HCEC 1CT (cell line): ENCODE measurements at places on chromosomes 16 and 17.

- peak; percentile 85 for DNase-seq
Measured at GRCh38 chr16:77833921-77834634, 45.7 kb downstream of the VAT1L start.

DNA sequence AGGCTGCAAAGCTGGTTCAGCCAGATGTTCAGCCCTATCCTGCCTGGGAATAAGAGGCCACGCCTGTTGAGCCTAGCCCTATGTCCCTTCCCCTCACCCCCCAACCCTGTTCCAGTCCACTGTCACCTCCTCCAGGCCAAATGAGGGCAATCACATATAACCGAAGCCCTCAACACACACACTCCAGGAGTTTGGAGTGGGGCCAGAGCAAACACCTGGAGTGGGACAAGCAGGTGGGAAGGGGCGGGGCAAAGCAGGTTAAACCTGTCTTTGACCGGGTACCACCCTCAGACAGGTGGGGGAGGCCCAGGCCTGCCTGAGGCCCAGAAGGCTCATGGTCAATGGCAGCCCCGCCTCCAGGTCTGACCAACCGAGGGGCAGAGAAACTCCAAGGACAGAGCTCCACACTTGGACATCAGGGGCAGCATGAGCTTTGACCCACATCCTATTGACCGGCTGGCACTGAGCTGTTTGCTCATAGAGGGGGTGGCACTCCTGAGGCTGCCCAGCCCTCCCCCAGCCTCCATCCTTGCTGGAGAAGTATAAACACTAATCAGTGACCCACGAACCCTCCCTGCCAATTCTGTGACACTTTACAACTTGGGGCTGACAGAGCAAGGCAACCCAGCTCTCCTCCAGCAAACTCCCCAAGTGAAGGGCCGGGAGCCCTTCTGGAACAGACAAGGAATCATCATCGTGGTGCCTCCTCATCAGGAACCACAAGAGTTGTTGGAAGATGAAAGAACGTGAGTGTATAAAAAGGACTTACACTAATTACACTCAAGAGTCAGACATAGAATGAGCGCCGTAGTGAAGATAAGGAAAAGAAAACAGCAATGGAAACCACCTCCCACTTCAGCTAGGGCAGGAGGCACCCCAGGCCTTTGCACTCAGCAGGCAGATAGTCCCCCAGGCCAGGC, 1.5 kb downstream of the ESRP2 start:
- DNase-seq: peak; percentile 31

GRCh38 chr16:90010676-90011507, 8.4 kb downstream of the DBNDD1 start:
- no peak for DNase-seq

DNA sequence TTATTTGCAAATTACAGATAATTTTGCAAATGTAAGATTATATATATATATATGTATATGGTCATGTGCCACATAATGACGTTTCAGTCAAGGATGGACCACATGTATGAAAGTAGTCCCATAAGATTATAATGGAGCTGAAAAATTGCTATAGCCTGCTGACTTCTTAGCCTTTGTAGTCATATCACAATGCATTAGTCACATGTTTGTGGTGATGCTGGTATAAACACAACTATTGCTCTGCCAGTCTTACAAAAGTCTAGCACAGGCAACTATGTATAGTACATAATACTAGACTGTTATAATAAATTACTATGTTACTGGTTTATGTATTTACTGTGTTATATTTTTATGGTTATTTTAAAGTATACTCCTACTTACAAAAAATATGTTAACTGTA, 444.3 kb downstream of the KCNJ2 start:
- DNase-seq: peak; percentile 6

GRCh38 chr17:13437966-13438779, 163.6 kb downstream of the HS3ST3A1 start:
- DNase-seq: no peak

GRCh38 chr17:81390873-81391255, 4.4 kb upstream of the BAHCC1 start:
- no peak for DNase-seq

GRCh38 chr16:53761962-53762703, 58.2 kb downstream of the FTO start:
- no peak for DNase-seq

DNA sequence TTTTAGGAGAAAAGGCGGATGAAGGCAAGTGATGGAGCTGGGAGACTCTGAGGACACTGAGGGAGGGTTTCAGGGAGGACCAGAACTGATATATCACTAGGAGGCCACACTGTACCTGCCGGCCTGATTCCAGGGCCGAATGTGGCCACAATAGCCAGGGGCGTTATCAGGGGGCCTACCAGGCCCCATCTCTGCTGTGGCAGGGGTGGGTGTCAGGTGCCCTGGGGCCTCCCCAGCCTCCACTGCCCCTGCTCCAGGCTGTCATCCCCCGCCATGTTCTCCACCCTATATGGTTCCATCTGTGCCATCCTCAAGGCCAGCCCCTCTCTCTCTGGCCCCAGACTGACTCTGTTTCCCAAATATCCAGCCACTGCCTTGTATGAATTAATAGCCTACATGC, 246.5 kb downstream of the GSG1L start:
- DNase-seq: no peak

- peak; percentile 58 for DNase-seq
Measured at GRCh38 chr16:69199382-69199781, 12.4 kb downstream of the SNTB2 start.

DNA sequence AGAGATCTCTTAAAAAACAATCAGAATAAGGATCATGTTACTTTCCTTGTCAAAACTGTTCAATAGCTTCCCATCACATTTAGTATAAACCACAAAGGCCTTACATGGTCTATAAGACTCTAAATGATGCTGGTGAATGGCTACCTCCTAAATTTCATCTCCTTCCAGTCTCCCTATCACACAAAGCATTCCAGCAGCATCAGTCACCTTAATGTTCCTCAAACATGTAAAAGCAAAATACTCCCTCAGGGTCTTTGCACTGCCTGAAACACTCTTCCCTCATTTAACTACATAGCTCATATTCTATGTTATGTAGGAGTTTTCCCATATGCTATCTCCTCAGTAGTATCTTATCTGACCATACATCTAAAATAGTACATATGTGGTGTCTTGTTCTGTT, 53.5 kb upstream of the INTS2 start:
- no peak for DNase-seq

DNA sequence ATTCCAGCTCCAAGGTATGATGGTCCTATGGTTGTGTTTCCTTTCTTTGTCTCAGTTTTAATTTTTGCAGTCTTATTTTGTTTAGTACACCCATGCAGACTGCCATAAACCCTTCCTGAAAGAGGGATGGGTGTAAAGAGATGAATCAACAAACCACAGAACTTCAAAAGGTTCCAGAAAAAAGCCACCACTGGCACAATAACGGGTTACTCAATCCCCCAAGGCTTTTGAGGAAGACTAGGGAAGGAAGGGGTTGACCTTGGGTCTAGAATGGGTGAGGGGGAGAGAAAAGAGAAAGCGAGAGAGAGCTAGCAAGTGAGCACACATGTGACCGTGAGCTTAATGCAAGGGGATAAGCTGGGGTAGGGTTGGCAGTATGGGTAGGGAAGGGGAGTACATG, 168.1 kb downstream of the XYLT1 start:
- no peak for DNase-seq

DNA sequence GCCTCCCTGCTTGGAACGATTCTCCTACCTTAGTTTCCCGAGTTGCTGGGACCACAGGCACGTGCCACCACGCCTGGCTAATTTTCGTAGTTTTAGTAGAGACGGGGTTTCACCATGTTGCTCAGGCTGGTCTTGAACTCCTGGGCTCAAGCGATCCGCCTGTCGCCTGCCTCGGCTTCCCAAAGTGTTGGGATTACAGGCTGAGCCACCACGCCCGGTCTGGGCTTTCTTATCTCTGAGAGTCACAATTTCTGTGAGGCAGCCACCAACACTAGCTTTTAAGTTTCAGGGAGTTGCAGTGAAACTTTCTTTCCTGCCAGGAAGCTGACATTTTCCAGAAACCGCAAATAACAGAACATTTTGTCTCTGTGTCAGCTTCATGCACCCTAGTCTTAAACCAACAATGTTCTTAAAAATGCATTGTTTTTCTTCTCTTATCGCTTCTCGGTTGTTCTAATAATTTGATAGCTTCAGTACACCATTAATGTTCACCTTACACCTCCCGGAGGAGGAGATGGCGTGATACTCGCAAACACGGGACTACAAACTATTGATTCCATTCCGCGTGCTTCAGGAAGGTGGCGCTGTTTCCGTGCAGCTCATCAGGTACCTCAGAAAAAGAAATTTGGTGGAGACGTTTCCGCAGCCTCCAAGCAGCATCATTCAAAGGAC, 7.4 kb upstream of the DHRS7B start:
- peak; percentile 54 for DNase-seq

DNA sequence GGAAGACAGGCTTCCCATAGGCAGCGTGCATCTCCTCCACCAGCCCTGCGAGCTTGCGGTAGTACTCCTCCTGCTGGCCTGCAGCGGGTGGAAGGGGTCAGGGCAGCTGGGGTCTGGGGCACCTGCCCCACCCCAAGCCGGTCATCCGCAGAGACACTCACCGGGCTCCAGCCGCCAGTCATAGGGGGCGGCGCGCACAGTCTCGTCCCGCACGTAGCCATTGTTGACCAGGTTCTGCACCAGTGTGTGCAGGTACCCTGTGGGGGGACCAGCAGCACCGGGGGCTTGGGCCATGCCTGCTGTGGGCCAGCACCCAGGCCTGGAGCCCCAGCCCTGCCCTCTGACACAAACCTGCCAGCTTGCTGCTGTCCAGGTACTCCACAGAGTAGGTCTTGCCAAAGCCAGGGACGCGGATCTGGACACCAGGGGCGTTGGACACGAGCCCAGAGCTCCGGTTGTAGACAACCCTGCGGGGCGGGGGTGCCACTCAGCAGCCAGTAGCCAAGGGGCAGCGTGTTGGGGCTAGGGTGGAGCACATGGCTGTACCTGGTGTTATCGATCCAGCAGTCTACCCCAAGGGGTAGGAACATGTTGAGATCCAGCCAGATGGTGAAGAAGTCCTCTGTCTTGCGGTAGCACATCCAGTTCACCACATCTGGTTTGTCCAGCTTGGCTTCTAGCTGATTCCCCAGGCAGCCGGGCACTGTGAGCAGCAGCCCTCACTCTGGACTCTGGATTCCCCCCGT, 1.2 kb downstream of the LCAT start:
- no peak for DNase-seq

- DNase-seq: peak; percentile 45
Measured at GRCh38 chr16:19137201-19138128, 23.7 kb downstream of the ITPRIPL2 start.

GRCh38 chr17:70144260-70144846, 25.0 kb upstream of the KCNJ2 start:
- peak; percentile 47 for DNase-seq

- DNase-seq: no peak
Measured at GRCh38 chr16:47486856-47487255, 25.7 kb downstream of the PHKB start.

DNA sequence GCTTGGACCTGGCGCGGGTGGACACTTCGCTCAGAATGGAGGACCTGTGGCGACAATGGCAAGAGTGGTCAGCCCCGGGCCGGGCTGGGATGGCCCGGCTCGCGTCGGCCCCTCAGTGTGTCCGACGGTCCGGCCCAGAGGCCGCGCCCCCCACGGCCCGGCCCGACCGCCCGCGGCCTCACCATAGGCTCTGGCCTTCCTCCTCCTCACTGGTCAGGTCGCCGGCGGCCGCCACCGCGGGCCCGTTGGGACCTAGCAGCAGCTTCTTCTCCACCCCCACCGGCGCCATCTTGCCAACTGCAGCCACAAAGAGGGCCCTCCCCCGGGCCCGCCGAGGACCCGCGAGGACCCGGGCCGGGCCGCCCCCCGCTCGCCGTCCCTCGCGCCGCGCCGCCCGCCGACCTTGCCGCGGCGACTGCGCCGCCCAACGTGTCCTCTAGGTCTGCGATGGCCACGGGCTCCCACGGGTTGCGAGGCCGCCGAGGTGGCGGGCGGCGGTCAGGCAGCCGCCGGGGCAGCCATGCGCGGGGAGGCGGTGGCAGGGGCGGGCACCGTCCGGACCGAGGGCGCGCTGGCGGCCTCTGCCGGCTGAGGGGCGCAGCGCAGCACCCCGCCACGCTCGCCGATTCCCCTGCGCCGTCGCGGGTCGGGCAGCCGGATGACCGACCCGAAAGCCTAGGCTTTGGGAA, at the start of gene DYNC1LI2:
Gene DYNC1LI2, minus strand, starts transcription at position 307 of the 689 bp plus-strand sequence. Its CDS starts 18 bp downstream, at position 289.
- peak; percentile 71 for DNase-seq

DNA sequence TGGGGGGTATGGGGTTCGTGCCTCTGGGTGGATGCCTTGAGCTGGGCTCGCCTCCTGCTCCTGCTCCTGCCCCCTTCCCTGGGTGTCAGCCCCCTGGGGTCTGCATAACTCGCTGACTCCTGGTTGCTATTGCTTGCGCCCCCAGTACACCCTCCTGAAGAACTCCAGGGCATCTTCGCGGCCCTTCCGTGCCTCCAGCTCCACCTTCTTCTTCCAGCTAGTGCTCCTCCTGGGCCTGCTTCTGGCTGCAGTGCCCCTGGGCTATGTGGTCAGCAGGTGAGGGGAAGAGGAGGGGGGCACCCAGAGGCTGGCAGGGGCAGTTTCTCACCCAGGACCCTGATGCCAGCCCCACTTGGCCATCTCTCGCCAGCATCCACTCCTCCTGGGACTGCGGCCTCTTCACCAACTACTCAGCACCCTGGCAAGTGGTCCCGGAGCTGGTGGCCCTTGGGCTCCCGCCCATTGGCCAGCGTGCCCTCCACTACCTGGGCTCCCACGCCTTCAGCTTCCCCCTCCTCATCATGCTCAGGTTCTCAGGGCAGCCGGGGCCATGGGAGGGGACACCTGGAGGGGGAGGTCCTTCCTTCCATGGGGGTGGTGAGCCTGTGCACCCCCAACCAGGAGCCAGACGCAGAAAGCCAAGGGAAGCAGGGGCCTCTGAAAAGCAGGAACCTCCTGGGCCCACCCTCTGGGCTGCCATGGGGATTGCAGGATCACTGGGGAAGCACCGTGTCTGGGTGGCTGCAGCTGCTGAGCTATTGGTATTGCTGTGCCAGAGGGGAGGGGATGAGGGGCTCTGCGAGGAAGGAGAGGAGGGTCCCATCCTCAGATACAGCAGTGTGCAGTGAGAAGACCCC, 7.8 kb upstream of the C17orf99 start:
- DNase-seq: no peak

DNA sequence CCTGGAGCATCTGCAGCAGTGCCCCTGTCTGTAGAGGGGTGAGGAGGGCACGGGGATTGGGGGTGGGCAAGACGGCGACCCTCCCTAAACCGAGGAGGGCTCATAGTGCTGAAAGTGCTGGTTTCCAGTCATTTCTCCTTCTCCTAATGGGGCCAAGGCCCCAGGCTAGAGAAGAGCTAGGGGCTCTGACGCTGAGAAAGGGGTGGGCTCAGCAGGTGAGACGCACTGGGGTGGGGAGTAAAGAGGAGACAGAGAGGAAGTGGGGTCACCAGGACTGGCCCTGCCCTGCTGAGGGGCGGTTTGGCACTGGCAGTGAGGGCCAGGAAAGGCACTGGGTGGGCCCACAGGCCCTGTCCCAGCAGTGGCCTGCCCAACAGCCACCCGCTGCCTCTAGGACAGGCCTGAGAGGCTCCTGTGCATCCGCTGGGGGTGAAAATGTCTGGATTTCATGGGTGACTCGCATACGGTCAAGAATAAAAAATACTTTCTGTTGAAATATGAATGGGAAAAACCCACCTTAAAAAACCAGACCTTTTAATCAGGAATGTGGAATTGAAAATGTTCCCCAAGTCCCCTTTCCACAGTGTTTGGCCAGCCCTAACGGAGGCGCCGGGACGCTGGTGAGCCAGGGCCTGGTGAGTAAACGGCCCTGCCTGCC, 122.4 kb upstream of the SMURF2 start:
- no peak for DNase-seq

GRCh38 chr17:75250009-75250471, 11.4 kb downstream of the GGA3 start:
- DNase-seq: no peak
